ENCODE measurements at places on chromosomes 7 and 10.
A peak's percentile ranks its signal among the peaks of the same experiment; 100 is the strongest.

GRCh38 chr7:1569016-1569415 lies 816 bp downstream of the PSMG3 start:
- no peak for DNase-seq

DNA sequence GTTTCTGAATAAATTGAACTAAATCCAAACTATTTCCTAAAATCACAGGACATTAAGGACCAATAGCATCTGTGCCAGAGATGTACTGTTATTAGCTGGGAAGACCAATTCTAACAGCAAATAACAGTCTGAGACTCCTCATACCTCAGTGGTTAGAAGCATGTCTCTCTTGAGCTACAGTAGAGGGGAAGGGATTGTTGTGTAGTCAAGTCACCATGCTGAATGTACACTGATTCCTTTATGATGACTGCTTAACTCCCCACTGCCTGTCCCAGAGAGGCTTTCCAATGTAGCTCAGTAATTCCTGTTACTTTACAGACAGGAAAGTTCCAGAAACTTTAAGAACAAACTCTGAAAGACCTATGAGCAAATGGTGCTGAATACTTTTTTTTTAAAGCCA lies 13.9 kb downstream of the MEST start:
- no peak for DNase-seq

- DNase-seq: no peak
These were observed 93.1 kb downstream of the STRA8 start for GRCh38 chr7:135326636-135327280.

DNA sequence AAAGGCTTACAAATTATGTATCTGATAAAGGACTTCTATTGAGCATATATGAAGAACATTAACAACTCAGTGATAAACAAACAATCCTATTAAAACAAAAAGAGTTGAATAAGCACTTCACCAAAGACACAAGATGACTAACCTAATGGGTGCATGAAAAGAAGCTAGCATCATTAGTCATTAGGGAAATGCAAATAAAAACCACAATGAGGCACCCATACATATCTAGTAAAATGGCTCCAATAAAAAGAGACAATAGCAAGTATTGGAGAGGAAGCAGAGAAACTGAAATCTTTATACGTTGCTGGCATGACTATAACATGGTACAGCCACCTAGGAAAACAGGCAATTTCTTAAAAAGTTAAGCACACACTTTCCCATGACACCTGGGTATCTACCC lies 77.6 kb upstream of the ZMIZ1 start:
- DNase-seq: no peak

DNA sequence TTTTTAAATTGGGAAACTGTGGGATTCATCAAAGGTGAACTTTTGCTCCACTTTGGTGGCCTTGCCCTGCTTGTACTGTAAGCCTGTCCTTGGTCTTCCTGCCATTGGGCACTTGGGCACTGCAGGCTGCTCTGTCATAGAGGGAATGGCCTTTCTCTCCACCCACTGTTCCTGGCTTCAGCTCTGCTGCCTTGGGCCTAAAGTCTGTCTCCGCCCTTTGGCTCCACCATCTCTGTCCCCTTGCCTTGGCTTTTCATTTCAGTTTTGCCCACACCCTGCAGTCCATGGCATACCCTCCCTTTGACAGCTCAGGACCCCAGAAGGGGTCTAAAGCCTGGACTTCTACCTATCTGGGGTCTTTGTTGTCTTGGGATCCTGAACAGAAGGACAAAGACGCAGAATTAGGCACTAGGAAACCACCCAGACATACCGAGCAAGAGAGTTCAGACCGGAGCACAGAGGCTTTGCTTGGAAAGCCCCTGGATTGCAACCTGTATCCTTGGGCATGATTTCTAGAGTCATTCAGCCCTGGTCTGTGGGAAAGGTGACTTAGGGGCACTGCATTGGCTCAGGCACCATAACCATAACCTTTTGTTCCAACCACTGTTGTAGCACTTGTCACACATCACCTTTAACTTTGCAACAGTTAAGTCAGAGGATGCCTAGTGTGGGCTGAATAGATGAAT lies 5.2 kb upstream of the ARHGAP22 start:
- DNase-seq: no peak

- no peak for DNase-seq
These were observed 41.3 kb downstream of the GRK5 start for GRCh38 chr10:119248681-119249080.

- no peak for DNase-seq
These were observed 24.6 kb downstream of the C7orf33 start for GRCh38 chr7:148615085-148615730.

DNA sequence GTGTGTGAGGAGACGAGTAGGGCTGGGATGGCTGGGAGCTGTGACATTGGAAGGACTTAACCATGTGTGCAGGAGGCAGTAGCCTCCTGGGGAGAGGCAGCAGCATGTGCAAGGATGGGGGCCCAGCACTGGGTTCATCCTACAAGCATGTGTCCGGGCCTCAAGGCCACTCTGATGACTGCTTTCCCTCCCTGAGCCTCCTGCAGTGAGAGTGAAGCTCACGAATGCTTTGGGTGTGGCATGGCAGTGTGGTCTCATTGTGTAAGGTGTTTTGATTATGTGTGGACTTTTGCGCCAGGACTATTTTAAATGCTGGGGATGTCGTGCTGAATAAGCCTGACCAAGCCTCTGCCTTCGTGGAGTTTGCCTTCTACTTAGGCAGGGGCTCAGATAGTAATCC lies 122.0 kb upstream of the INSYN2A start:
- no peak for DNase-seq

DNA sequence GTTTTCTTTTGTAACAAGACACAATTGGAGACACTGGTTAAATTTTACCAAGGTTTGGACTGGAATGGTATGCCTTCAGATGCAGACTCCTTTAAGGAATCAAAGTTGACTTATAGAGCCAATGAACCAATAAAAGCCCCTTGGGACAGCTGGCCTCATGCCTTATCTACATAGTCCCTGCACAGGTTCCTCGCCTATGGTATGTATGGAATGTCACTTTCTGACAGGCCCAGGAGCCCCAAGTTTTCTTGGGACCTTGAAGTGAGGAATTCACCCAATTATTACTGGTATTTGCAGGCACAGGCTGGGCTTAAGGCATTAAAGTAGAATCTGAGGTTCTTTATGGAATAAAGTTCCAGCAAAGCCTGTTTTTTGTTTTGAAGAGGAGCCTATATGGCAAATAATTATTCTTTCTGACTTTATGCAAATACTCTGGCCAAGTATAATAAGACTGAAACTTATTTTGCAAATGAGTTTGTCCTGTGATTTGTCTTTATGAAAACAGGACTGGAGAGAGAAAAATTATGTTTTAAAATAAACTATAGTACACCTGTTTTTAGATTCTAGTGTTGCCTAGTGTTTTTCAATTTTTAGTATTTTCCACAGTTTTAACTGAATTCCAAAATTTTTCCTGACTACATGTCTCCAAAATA lies 24.1 kb upstream of the DNMBP start:
- no peak for DNase-seq

DNA sequence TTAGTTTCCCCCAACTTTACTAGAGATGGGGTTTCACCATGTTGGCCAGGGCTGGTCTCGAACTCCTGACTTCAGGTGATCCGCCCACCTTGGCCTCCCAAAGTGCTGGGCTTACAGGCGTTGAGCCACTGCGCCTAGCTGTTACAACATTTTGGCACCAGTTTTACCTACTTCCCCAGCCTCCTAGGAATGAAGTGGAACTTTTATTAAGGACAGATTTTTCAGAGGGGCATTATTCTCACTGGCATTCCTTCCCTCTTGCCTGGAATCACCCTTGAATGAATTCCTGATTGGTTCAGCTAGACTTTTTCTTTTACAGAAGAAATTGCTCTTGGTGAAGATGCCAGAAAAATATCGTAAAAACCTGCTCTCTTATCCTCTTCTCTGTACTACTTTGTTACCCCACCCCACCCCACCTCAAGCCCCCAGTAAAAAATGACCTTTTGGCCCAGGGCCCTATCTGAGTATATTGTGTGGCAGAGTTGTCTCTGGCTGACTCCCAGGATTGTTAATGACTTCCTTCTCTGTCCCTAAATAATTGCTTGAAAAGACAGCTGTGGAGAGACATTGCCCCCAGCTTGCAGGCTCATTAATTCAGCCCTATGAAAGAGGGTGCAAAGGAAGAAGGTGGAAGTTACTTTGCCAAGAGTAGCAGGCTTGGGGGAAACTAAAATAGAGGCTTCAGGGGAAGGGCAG lies 189.6 kb downstream of the AUTS2 start:
- DNase-seq: no peak

- no peak for DNase-seq
These were observed 2.7 kb downstream of the STMP1 start for GRCh38 chr7:135665042-135665441.

GRCh38 chr7:134926396-134926795 lies 59.9 kb upstream of the AGBL3 start:
- no peak for DNase-seq

GRCh38 chr7:85041605-85042216 lies 145.1 kb downstream of the SEMA3D start:
- DNase-seq: peak; percentile 44

DNA sequence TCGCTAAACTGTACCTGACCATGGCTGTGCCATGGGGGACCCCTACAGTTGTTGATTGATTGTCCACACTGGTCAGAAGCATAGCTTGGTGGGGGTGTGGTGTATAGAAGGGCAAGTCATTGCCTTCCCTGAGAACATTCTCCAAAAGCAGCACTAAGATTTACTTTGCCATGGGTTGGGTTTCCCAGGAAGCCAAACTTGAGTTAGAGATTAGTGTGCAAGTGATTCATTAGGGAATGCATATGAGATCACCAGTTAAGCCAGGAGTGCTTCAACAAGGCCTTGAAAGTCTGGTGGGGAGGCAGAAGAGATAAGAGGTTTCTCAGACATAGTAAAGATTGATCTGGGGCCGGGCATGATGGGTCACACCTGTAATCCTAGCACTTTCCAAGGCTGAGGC lies 21.4 kb upstream of the TPST1 start:
- no peak for DNase-seq
